Stimulated activated CD8-positive, alpha-beta memory T cell treated with anti-CD3 and anti-CD28 coated beads, Interleukin-7, amount 100 ng/mL, for 1 hour (primary cell): ENCODE measurements at places on chromosomes 11 and 22.

GRCh38 chr11:96014217-96014616 lies 90.3 kb upstream of the MTMR2 start:
- DNase-seq = no peak

GRCh38 chr11:35321111-35321510 lies 98.2 kb downstream of the SLC1A2 start:
- DNase-seq = no peak

DNA sequence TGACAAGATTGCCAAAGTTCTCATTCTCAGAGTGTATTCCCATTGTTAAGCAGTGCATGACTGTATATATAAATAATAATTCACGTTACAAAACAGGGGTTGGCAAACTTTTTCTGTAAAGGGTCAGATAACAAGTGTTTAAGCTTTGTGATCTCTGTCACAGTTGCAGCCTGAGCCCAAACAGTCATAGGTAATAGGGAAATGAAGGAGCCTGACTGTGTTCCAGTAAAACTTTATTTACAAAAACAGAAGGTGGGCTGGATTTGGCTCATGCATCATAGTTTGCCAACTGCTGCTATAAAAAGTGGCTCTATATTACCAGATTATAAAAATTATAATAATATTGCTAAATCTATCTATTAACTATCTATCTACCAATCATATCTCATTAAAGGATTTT lies 3.5 kb downstream of the MMP7 start:
- no peak for DNase-seq

DNA sequence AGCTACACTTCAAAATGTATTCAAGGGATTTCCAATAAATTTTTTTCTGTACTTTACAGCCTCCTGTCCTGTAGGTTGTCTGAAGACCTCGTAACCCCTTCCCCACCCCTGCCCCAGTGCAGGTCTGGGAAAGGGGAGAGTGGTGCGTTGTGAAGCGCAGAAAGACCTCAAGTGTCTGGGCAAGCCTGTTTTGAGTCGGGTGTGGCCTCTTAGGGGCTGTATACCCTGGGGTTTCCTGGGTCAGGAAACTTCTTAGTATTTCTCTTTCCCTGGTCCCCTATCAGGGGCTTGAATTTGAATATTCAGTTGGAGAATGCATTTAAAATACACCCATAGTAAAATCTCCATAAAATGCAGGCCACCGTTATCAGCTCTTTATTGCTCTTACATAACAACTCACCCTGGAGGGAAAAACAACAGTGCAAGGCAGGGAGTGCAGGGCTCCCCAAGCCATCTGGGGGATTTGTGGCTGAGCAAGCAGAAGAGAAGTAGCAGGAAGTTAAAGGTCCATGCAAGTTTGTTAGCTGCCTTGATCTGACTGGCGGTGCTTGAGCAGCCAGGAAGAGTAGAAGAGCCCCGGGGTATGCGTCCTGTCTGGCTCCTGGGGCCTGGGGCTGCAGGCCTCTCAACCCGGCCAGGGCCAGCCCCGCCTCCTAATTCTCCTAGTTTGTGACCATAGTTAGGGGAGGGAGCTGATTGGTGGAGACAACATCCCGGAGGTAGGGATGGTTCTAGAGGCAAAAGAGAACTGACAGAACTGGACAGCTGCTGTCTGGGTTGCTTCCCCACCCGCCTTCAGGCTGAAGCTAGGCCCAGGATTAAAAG lies 25.7 kb downstream of the ARHGAP1 start:
- DNase-seq = no peak

DNA sequence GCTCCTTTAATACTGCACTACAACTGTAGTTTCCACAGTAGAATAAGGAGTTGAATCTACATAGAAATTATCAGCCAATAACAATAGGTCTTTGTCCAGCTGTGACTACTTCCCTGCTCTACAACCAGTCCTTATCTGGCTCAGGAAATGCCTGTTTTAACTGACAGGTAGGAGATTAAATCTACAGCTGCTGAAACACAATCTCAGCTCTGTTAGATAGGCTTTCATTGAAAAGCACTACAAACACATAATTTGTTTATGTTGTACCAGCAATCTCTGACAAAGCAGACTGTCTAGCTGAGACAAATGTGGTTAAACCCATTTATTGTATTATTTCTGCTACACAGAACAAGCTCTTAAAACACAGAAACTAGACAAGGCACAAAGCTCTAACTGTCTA lies 230.0 kb downstream of the SOX6 start:
- no peak for DNase-seq

- no peak for DNase-seq
Observed at GRCh38 chr22:19877626-19878339, 23.1 kb upstream of the GNB1L start.

DNA sequence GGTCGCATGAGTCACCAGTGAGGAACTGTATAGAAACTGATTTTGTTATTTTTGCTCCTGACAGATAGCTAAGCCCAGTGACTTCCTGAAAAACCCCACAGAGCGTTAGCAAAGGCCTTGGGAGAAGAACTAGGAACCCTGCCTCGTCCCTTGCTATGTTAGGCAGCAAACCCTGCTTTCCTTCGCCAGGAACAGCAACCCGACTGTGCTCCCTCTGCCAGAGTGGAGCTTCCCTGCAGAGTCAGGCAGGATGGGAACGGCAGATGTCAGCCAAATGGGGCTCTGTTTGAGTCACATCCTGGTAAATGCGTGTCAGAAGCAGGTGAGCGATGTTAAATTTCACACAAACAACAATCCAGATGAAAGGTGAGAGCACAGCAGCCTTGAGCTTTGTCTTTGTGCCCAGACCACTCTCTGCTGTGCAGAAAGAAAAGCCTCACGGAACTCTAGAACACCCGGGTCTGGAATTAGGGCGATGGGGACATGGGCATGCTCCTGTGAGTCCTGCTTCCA lies 186.6 kb downstream of the ADAMTS15 start:
- DNase-seq = no peak

DNA sequence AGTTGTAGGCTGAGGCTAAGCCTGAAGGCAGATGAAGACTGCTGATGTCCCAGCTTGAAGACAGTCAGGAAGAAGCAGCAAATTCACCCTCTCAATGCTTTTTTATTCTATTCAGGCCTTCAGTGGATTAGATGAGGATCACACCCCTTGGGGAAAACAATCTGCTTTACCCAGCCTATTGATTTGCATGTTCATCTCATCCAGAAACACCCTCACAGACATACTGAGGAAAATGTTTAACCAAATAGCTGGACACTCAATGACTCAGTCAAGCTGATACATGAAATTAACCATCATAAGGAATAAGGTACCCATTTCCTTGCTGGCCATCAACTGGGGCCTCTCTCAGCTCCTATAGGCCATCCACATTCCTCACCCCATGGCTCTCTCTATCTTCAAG lies 549.9 kb upstream of the CCDC90B start:
- no peak for DNase-seq

DNA sequence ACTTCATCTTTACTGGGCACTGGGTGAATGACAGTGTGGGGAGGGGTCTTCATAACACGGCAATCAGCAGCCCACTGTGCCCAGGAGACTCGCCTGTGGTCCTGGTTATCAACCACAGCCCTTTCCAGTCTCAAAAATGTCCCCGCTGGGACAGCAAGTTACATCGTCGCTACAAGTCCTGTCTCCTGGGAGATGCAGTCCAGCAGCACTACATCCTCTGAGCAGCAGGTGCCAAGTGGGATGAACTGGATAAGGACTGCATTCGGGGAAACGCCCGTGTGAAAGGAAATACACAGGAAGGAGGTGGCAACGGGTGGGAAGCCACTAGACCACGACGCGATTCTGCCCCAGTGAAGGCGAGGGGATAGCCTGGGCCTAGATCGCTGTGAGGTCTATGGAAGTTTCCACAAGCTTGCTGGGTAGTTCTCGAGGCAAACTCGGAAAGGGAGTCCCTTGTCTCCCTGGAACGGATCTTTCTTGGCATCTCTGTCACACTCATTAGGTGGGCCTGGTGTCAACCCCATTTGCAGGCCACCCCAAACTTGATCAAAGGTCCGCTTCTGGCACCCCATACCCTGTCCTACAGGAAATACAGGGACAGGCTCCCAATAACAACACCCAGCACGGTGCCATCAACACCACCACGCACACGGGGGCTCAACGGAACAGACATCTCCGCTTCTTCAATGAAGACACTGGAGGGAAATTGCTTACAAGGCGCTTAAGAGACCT lies 4.4 kb downstream of the ASCL2 start:
- no peak for DNase-seq

DNA sequence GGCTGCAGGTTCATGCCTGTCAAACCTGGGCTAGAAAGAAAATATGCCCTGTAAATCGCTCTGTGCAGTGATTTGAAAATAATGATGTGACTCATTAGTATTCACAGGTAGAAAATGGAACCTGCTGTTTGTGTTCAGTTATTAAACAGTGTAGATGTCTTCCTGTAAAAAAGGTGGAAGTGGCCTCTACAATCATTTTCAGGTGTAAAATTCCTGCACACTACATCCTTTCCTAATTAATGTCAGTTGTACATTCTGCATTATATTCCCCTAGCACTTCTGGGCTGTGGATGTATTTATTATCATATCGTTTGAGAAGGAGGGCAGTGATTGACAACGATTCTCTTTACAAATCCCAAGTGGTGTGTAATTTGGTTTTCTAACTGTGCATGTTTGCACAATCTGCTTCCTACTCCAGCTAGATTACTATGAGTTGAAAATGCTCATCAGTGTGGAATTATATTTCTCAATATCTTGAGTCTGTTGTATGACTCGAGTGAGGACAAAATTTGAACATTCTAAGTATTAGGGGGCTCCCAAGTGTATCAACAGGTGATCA lies 454.0 kb upstream of the DDI1 start:
- no peak for DNase-seq

DNA sequence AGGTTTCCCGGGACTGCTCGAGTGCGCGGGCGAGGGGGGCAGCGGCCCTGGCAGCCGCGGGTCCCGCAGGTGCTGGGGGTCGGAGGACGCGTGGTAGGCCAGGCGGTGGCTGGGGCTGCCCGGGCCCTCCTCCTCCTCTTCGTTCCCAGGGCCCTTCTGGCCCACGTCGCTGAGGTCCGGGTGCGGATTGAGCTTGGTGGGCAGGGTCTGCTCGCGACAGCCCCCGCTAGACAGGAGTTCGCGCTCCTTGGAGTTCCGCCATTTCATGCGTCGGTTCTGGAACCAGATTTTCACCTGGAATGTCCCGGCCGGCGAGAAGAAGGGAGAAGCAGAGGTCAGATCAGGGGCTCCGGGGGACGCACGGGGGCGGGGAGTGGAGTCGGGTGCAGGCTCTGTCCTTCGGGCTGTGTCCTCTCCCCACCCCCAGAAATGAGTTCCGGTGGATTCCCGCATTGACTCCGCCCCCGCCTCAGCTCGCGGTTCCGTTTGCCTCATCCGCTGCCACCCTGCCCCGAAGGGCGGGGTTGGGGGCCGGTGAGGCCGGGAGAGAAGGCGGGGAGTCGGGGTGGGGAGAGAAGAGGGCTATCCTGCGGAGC lies 3.9 kb downstream of the DBX1 start:
- DNase-seq = peak; percentile 25

- DNase-seq = no peak
Observed at GRCh38 chr11:2987881-2988861, 4.0 kb downstream of the NAP1L4 start.

GRCh38 chr22:27382947-27383346 lies 418.6 kb downstream of the MN1 start:
- no peak for DNase-seq

DNA sequence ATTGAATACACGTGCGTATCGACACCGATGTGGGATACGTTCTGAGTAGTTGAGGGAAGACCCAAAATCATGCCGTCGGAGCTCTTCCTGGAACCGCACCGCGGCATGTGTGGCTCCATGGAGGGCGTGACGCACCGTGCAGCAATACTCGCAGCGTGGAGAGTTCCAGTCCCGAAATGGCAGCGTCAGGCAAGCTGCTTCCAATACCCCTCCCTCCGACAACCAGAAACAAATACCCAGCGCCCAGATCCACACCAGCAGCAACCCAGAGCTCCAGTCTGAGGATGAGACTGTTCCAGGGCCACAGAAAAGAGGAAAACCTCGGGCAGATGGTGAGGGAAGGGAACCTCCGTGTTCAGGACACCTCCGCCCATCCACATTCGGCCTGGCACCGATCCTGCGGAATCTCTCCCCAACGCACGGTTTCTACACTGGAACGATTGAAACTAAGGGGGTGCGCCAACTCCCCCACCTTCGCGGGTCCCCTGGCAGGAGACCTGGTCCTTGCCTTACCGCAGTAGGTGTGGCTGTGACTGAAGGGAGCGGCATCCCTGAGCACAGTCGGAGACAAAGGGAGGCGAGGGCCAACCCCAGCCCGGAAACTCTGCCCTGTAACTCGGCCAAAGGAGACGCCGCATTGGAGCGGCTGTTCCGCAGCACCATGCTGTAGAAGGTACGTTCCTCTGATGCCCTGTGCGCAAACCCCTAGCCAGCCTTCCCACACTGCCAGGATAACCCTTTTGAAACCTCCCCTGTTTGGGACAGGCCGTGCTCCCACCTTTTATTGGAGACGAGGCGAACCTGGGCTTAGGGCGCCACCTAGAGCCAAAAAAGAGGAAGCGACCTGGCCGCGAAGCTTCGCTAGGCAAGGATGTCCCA lies 28.2 kb downstream of the DBX1 start:
- DNase-seq = no peak

GRCh38 chr11:131688048-131688693 lies 317.8 kb downstream of the NTM start:
- DNase-seq = no peak
